Dermis blood vessel endothelial cell (primary cell): ENCODE measurements at places on chromosomes 7 and 10. TPM values are rescaled to one million over a fixed set of nuclear protein-coding genes. Genes with fewer than 3 reads are reported as not detected.
A peak's percentile ranks its signal among the peaks of the same experiment; 100 is the strongest.

GRM3 gene
- total RNA-seq = not detected in 2 replicates

APBB1IP gene
- total RNA-seq = 0.05 and 0.17 TPM in 2 replicates

GBX1 gene
- total RNA-seq = not detected in 2 replicates

VAX1 gene
- not detected in 2 replicates for total RNA-seq

NUTM2A gene
- 0.09 and 0.85 TPM in 2 replicates for total RNA-seq

CAMK2G gene
- 27.9 and 35.1 TPM in 2 replicates for total RNA-seq

PAPSS2 gene
- total RNA-seq = 98.9 and 138 TPM in 2 replicates

NOS3 gene
- total RNA-seq = 33.4 and 103 TPM in 2 replicates

BTBD16 gene
- not detected in 2 replicates for total RNA-seq

LRCH4 gene
- 12.1 and 20.3 TPM in 2 replicates for total RNA-seq

- DNase-seq = no peak
Measured at GRCh38 chr10:43952760-43953159, 304.1 kb upstream of the ZNF32 start.

- DNase-seq = no peak
Measured at GRCh38 chr7:20354610-20355528, 24.2 kb downstream of the ITGB8 start.

GRCh38 chr10:92079003-92079402 is 155.4 kb downstream of the BTAF1 start:
- DNase-seq = no peak

DNA sequence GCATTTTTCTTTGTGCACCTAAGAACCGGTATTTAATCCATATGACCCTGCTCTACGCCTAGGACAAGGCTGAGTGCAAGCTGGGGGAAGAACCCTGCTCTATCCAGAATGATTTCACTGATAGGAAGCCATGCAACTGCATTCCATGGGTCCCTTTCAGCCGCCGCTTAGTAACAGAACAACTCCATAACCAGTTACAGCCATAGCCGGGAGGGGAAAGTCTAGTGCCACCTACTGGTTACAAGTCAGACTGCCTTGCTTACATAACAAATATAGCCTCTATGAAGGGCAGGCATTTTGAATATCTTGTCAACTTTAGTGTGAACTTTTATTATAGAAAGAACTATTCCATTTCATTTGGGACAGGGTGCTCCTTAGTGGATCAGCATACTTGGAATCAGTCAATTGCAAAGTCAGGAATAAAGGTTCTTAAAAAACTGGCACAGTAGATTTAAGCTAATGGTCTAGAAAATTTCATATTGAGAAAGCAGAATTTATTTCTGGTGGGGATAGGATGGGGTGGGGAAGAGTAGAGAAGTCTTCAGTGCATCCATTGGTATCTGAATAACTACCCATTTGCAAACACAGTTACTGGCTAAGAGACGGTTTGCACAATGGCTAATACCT is 521.7 kb downstream of the ADRA2A start:
- peak; percentile 76 for DNase-seq

DNA sequence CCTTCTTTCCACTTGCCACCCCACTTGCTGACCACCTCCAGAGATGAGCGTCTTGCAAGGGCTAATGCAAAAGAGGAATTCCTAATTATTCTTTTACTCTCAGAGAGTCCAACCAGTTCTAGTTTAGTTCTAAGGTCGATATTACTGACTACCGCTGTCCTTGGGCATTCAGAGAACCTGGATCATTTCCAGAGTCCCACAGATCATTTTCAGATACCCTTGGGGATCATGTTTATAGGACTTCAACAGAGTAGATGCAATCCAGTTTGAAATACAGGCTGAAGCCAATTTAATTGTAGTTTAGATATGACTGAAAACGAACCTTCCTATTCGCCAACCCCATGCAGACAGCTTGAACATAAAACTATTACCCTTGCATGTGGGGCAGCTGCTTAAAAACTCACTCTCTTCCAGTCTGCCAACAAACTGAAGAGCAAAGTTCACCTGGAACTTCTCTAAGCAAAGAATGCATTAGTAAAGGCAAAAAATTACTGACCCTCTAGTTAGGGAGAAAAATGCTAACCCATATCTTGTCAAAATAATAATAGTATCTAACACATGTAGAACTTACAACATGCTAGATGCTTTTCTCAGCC is 22.4 kb downstream of the CFAP69 start:
- no peak for DNase-seq

GRCh38 chr10:43037440-43037839 is 39.4 kb upstream of the RET start:
- no peak for DNase-seq

DNA sequence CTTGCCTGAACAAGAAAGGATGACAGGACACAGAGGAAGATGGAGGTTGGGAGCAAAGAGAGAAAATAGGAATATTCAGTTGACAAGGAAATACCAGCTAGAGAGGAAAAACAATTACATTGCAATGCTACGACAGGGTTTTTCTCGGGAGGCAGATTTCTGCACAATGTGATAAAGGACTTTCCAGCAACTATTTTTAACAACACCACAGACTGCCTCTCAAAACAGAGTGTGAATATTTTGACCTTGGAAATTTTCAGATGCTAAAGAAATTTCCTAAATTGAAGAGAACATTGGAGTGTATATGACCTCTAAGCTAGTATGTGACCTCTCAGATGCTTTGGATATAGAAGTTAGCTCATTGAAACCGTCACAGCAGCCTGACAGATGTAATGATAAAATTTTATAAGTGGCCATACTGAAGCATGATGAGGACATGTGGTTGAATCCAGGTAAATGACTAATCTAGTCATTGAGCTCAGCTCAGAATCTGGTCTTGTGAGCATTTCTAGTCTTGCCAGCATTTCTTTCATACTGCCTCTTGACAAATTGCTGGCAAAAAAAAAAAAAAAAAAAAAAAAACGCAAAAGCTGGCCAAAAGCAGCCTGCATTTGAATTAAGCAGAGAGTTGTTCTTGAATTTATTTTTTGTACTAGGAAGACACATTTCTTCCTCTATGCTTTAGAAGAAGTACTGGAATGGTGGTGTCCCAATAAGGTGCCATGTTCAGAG is 24.4 kb downstream of the GPR141 start:
- DNase-seq = no peak

GRCh38 chr7:83410989-83411591 is 237.8 kb downstream of the SEMA3E start:
- DNase-seq = peak; percentile 69

DNA sequence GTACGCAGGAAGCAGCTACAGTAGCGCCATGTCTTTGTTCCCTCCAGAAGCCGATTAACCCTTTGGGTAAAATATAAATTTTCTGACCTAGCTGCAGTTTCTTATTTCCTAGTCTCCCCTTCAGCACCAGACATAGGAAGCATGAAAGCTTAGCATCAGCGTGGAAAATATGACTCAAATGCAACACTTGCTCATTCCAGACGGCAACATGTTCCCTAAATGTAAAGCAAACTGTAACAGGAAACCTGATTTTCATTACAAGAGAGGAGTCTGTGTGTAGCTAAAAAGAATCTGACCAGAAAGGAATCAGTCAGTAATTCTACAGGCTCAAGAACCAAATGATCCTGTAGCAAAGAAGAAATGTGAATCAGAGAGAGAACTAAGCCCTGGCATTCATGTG is 219.2 kb downstream of the C7orf25 start:
- DNase-seq = no peak

DNA sequence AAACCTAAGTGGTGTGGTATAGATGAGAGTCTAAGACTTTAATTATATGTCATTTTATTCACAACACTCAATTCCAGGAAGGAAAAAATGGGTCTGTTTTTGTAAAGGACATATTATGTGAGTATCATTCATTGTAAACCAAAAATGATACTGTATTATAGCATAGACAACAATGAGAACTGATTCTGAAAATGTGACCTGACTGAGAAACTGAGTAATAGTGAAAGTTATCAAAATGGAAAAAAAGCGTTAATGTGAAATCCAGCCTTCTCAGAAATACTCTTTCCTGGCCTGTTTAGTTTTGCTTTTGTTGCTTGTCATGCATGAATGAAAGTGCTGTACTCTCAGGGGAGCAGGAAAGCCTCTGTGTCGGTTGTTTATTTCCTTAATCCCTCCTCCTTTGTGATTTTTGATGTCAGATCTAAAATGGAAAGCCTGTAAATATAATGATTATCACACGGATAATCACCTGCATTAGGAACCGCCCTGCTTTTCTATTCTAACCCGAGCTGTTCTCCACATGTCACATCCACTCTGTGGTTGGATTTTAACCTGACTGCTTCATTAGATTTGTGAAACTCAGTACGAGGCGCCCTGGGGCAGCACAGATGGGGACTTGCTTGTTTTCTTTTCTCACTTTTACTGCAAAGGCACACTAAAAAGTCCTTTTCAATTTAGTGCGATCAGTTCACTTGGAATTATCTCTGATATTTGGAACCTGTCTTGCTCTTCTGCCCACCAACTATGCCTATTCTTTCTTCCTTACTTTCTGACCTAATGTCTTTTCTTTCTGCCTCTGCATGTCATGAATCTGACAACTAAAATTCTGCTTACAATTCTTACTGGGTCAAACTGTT is 240.9 kb upstream of the KAT6B start:
- peak; percentile 53 for DNase-seq

DNA sequence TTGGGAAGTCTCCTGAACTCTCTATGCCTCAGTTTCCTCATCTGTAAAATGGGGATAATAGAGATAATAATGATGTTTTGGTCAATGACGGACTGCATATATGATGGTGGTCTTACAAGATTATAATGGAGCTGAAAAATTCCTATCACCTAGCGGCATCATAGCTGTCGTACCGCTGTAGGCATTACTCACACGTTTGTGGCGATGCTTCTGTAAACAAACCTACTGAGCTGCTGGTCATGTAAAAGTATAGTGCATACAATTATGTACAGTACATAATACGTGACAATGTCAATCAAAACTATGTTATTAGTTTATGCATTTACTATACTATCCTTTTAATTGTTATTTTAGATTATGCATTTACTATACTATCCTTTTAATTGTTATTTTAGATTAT is 339.1 kb upstream of the NPVF start:
- DNase-seq = no peak

DNA sequence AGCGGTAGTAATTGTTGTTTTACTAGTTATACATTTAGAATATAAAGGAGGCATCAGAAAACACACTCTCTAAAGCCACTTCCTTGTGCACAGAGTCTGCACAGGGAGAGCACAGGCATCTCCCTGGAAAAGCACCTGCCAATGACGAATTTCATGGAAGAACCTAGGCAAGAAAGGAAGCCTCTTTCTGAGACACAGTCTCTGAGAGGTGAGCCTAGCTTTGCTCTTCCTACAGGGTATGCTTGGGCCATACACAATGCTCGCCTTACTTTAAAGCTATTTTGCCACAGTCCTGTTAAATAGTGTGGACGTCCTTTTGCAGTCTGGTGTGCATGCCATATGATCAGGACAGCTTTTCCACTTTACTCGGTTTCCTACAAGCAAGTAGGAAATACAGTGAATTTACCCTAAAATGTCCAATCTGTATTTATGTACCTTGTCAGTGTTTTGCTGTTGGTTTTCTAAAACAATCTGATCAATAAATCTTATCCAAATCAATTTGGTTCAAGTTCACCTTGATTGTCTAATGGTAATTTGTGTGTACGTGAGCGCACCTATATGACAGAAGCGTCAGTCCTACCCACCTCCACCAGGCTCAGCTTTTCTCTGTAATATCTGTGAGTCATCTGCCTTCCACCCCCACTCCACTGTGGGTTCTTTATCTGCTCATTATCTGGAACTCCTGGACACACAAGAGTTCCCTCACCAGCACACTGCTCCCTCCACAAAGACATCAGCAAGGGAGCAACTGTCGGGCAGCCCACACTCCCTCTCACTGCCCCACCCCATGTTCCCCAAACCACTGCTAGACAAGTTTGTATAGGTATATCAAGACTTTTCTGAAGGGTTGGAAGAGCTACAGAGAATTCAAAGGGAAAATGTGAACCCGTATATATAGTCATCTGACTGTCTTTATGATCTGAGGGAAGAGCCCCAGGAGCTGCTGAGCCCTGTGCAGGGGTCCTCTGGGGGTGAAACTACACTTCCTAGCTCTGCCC is 65.2 kb downstream of the KLHDC10 start:
- DNase-seq = no peak

- DNase-seq = no peak
Measured at GRCh38 chr10:84358743-84359142, 30.4 kb downstream of the CCSER2 start.

- DNase-seq = peak; percentile 56
Measured at GRCh38 chr10:5583525-5584175, 58.9 kb downstream of the CALML3 start.

DNA sequence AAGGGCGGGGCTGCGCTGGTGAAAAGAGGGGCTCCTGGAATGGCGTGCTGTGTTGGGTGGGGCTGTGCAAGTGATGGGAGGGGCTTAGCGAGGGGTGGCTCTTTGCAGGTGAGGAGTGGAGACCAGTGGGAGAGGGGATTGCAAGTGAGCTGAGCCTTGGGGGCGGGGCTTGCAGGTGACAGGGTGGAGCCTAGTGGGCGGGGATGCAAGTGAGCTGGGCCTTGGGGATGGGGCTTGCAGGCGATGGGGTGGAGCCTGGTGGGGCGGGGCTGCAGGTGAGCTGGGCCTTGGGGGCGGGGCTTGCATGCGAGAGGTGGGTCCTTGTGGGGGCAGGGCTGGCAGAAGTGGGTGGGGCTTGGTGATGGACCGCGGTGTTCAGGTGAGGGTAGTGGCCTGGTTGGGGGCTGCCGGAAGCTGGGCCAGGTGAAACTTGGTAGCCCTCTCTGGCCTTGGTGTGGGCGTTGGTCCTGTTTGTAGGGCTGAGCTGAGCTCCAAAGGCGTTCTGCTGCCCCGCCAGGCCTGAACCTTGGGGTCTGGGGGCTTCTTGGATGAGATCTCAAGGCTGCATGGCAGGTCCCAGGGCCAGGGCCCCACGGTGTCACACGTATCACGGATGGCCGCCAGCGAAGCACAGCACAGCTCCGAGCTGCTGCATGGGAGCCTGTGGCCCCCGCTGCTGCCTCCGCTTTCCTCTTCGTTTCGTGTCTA is 743 bp upstream of the PITRM1 start:
- no peak for DNase-seq

DNA sequence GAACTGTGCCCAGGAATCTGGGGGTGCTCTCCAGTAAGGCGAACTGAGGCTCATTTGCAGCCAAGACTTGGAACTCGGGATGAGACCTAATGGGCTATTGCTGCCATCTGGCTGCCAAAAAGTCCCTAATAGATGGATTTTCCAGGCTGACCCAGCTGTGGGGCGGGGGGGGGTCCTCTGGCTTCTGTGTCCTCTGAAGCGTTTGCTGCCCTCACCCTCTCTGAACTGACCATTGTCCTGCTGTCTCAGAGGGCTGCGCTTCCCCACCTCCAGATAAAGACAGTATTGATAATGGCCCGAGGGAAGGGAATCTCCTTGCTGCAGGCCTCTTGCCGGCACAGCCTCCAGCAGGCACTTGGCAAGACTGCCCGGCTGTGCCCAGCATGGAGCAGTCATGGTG is 46.6 kb downstream of the CLEC2L start:
- DNase-seq = no peak

DNA sequence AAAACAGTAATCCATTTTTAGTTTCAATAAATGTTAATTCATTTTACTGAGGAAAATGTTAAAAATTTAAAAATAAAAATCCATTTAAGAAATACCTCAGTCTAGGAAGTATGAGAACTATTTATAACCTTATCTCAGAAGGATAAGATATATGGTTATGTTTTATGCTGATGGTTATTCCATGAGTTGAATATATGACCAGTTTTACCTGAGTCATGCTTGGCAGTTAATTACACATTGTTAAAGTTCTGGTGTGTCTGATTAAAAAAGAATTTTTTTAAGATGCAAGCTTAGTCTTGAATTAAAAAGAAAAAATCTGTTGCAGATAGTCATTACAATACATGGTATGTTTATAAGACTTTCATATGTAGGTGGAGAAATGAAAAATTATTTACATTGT is 191.7 kb downstream of the ARL4A start:
- DNase-seq = no peak

GRCh38 chr10:97338041-97338440 is 3.5 kb upstream of the FRAT2 start:
- no peak for DNase-seq

- DNase-seq = no peak
Measured at GRCh38 chr7:118626739-118627138, 402.2 kb downstream of the ANKRD7 start.
